ENCODE measurements at places on chromosomes 4 and X. TPM values are rescaled to one million over a fixed set of nuclear protein-coding genes. Genes with fewer than 3 reads are reported as not detected.

- DNase-seq, result no peak
Observed at GRCh38 chrX:36640232-36640631, 367.9 kb upstream of the FAM47C start.

Gene GAGE2A
- total RNA-seq, result not detected

Gene KIF4A
- 1.8 TPM for total RNA-seq

DNA sequence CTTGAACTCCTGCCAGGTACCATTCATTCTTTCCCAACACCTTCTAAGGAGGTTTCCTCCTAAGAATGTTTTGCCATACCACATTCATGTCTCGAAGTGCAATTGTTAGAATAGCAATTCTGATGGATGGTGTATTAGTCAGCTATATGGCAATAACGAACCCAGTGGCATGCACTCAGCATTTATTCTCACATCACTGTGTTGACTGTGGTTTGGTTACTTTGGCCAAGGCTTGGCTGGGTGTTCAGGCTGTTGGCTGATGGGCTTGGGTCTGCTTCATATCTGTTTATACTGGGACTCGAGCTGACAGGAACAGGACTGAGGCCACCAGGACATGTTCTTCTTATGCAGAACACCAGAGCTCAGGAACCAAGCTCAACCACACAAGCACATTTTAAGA is 31.7 kb downstream of the PSAPL1 start:
- no peak for DNase-seq

- DNase-seq, result peak; percentile 49
Observed at GRCh38 chrX:38627683-38628082, 66.3 kb downstream of the TSPAN7 start.

Gene MAGEC2
- total RNA-seq, result not detected

DNA sequence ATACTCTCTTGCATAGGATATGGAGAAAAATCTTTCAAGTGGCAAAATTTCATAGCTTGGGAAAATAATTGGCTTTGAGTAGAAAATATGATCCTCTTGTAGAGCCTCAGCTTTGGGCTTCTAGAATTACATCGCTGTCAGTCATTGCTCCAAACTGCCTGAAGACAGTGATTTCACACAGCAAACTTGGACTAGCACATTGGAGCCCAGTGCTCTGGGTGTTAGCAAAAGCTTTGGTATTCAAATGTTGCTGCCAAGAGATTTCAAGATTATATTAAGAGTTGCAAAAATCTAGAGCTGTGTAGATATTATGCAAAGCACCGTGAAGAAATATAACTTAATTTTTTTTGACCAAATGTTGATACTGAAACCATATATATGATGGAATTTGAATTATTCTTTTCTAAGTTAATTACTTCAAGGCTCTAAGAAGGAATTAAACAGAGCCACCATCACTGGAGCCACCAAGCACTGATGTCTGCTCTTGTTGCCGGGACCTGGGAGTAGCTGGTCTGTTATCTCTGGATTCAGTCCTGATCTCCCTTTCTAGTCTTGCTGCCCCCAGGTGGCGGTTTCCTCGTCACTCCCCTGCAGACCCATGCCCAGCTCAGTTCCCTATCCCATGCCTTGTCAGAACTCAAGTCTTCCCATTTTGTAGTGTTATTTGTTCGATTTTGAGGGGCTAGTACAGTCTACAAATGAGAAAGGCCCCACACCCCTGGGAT is 260.7 kb upstream of the SFRP2 start:
- DNase-seq, result no peak

- peak; percentile 71 for DNase-seq
Observed at GRCh38 chrX:120453985-120454384, 15.1 kb downstream of the LAMP2 start.

DNA sequence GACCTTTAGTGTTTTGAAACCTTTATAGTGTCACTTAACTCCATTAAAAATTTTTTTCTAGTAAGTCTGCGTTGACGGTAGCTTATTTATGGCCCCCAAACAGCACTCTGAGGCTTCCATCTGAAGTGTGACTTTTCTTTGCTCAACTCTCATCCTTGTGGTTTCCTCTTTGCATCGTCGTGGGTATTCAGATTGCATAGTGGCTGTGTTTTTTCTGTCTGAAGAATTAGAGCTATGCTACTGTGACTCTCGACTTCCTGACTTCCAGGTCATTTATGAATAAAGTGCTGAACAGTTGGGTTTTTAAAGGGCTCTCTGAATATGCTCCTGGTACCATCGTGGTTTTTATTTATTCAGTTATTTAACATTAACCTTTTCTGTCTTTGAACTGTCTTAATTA is 44.9 kb downstream of the JADE1 start:
- peak; percentile 39 for DNase-seq

DNA sequence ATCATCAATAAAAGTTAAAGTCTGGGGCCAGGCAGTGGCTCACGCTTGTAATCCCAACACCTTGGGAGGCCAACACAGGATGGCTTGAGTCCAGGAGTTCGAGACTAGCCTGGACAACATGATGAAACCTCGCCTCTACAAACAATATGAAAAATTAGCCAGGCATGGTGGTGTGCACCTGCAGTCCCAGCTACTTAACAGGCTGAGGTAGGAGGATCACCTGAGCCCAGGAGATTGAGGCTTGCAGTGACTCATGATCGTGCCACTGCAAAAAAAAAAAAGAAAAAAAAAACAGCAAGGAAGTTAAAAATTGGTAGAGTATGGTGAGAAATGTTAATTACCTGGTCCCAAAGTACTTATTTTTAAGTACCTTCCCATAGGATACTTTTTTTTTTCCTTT is 27.5 kb downstream of the FBXW7 start:
- DNase-seq, result no peak

Gene MAGEC3
- not detected for total RNA-seq

Gene FOXR2
- not detected for total RNA-seq

DNA sequence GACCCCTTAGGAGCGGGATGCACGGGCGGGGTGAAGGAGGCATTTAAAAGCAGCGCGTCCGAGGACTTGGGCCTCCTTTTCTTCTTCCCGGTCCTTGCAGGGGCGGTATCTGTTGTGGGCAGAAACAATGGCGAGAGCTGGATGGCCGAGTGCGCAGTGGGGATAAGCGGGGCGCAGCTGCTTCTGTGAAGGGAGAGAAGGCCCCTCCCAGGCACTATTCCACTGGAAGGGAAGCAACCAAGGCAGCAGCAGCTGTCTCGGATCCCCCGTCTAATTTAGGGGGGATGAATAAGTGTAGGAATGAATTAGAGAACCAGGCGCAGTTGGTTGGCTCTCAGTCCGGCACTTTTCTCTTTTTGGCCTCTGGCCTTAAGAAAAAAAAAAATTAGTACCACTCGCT is 995 bp downstream of the SMARCA5 start:
- DNase-seq, result peak; percentile 70

DNA sequence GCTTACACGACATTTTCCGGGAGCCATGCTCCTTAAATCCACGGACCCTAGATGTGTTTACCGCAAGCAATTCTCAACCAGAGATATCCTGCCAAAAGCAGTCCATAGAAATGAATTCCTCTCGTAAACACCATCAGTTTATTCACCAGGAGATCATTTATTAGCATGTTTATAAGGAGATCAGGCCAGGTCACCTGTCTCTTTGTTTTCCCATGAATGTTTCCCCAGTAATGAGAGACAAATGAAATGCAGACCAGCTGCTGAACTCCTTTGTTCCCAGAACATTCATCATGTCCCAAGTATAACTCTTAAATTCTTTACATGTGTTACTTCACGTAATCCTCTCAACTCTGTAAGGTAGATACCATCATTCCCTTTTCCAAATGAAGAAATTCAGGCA is 137.1 kb downstream of the DDX53 start:
- no peak for DNase-seq

DNA sequence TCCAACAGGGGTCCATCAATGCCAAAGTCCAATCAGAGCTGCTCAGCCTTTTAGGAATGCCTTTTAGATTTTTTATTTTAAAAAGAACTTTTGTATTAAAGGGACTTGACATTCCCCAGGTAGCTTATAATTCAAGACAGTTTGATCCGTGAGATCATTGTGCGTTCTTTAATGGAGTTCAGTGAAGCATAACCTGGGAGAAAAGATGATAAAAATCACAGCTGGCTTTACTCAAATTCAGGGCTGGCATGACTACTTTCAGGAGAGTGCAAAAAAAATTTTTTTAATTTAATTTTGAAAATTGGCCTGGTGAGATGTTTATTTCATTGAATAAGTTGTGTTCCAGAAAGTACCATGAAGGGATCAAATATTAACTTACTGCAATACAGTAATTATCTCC is 118.2 kb downstream of the VCX2 start:
- no peak for DNase-seq

Gene TCEAL4
- 28.1 TPM for total RNA-seq

- peak; percentile 38 for DNase-seq
Observed at GRCh38 chr4:40672528-40673522, 43.2 kb upstream of the RBM47 start.

- DNase-seq, result no peak
Observed at GRCh38 chr4:15385928-15386327, 41.9 kb upstream of the C1QTNF7 start.

DNA sequence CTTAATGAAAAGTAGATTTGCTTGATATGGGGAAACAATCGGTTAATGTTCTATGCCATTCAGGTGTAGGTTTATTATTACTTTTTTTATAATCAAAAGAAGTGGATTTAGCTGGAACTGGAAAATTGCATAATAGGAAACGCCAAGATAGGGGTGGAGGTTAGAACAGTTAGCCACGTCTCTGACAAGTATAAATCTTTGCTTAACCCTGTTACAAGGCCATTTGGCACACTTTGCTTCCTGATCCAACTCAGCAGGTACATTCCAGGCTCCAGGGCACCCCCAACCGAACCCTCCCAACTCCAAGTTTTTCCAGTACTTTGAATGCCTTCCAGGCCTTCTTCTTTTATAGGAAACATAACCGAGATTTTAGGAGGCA is 50.6 kb upstream of the ACSL4 start:
- peak; percentile 13 for DNase-seq

- no peak for DNase-seq
Observed at GRCh38 chr4:151874328-151874727, 113.5 kb upstream of the GATB start.
